IgD-negative memory B cell (primary cell): ENCODE measurements at places on chromosomes 7 and 10. TPM values are rescaled to one million over a fixed set of nuclear protein-coding genes. Genes with fewer than 3 reads are reported as not detected.

The CNPY1 gene
- not detected for polyA plus RNA-seq

The PPP3CB gene
- 6.7 TPM for polyA plus RNA-seq

The NXPH1 gene
- polyA plus RNA-seq, result not detected

The FAM221A gene
- 3.6 TPM for polyA plus RNA-seq

The CLIP2 gene
- polyA plus RNA-seq, result 7.1 TPM

The HECW1 gene
- not detected for polyA plus RNA-seq

The ACSM6 gene
- polyA plus RNA-seq, result not detected

The OR2A12 gene
- not detected for polyA plus RNA-seq
